ENCODE measurements at places on chromosomes 2 and 18.

GRCh38 chr2:223989206-223989855 lies 32.1 kb downstream of the MRPL44 start:
- no peak for DNase-seq

GRCh38 chr2:99615247-99615771 lies 125.5 kb upstream of the REV1 start:
- peak; percentile 94 for DNase-seq

DNA sequence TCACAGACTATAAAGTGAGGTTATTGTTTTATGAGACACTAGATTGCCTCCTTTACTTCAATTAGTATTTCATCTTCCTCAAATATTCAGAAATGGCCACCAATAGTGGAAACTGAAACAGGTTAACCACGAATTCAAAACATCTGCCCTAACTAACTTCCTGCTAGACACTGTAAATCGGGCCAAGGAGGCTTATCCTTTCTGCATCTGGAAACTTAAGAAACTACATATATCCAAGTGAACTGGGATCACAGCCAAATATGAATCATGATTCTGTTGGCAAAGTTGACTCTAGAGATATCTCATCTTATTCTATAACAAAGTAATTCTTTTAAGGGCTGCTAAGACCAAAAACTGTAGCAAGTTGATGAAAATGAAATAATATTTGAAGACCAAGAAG lies 136.6 kb upstream of the ZC3H15 start:
- peak; percentile 30 for DNase-seq

- DNase-seq: no peak
These were observed 35.2 kb downstream of the STK39 start for GRCh38 chr2:168212167-168212566.

DNA sequence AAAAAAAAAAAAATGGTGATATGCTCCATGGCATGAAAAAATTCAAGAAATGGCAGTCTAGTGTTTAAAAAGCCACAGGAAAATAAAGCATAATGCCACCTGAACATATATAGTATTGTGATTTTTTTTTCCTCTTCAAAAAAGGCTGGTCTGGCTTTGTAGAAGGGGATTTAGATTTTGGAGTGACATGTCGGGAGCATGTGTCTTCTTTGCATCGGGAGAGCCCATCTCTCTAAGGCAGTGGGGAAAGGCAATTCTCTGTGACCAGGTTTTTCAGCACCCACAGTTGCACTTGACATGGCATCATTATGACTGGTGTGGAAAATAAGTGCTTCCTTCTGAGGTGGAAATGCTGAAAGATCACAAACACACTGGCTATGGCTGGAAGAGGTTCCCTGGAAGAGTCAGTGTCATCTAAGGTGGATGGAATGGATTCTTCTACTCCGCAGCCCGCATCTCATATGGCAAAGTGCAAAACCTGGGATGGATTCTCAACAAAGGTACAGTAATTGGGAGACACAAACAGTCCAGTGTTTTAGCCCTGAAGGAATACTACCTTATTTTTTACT lies 172.5 kb downstream of the AGAP1 start:
- peak; percentile 84 for DNase-seq

DNA sequence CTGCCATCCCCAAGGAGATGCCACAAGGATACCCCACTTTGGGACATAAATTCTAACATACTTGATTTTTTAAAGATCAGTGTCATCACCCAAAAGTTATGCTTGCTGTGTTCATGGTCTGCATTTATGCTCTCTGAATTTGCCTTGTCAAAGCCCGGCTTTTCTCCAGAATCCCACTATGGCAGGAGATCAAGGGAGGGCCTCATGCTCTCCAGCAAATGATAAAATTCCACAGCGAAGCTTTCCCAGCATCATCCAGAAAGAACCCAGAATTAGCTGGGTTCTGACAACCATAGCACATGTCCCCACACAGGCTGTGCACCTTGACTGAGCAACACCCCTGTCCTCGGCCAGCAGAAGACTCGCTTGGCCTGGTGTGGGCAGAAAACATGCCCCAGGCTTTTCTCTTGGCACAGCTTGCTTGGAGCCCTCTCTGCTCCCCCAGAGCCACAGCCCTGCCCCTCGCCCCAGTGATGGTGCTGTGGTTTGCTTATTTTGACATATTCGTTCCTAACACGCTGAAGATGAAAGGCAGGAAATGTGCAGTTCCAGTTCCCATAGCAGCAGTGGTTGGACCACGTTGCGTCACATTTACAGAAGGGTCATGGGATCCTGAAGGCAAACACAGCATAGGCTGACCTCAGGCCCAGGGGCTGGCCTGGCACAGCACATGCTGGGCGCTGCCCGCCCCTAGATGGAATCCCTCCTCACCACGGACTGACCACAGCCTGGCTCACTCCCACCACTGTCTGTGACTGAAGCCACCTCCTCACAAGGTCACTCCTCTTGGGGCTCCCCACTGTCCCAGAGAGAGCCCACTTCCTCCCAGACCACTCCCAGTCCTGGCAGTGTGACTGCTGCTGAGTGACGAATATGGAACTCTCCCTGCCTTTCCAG lies 14.1 kb upstream of the CHRNA1 start:
- DNase-seq: no peak

- DNase-seq: no peak
These were observed 78.3 kb downstream of the RNF144A start for GRCh38 chr2:6995391-6996097.

GRCh38 chr2:212237350-212238095 lies 301.1 kb downstream of the ERBB4 start:
- no peak for DNase-seq

- DNase-seq: peak; percentile 8
These were observed 171.9 kb upstream of the FN1 start for GRCh38 chr2:215607766-215608165.

DNA sequence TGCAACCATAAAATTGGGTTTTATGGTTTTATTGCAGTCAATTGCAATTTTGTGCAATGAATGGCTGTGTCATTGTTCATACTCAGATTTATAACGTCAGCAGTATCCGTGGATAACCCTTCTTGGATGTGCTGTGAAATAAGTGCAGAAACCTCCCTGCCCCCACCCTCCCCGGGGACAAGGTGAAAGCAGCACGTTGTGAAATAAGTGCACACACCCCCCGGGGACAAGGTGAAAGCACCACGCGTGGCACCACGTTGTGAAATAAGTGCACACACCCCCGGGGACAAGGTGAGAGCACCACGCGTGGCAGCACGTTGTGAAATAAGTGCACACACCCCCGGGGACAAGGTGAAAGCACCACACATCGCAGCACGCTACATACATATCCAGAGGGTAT lies 93.6 kb upstream of the NFATC1 start:
- no peak for DNase-seq

- DNase-seq: no peak
These were observed 800 bp downstream of the IL1RL2 start for GRCh38 chr2:102187496-102188150.

DNA sequence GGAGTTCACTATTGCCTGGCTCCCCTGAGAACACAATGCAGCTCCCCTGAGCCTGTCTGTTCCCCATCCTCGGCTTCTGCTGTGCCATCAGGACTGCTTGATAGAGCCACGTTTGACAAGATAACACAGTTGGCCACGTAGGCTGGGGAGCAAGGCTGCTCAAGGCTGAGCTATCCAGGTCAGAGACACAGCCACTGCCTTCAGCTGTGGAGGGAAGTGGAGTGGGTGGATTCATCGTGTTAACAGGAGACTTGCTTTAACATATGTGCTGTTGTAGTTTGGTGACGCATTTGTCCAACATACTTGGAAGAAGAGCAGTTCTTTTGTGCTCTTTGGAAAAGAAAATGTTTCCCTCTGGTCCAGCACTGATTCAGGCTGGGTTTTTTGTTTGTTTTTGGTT lies 68.8 kb downstream of the WDSUB1 start:
- no peak for DNase-seq

GRCh38 chr2:29744976-29745375 lies 176.4 kb downstream of the ALK start:
- no peak for DNase-seq

GRCh38 chr2:37250869-37251740 lies 19.6 kb downstream of the NDUFAF7 start:
- no peak for DNase-seq

DNA sequence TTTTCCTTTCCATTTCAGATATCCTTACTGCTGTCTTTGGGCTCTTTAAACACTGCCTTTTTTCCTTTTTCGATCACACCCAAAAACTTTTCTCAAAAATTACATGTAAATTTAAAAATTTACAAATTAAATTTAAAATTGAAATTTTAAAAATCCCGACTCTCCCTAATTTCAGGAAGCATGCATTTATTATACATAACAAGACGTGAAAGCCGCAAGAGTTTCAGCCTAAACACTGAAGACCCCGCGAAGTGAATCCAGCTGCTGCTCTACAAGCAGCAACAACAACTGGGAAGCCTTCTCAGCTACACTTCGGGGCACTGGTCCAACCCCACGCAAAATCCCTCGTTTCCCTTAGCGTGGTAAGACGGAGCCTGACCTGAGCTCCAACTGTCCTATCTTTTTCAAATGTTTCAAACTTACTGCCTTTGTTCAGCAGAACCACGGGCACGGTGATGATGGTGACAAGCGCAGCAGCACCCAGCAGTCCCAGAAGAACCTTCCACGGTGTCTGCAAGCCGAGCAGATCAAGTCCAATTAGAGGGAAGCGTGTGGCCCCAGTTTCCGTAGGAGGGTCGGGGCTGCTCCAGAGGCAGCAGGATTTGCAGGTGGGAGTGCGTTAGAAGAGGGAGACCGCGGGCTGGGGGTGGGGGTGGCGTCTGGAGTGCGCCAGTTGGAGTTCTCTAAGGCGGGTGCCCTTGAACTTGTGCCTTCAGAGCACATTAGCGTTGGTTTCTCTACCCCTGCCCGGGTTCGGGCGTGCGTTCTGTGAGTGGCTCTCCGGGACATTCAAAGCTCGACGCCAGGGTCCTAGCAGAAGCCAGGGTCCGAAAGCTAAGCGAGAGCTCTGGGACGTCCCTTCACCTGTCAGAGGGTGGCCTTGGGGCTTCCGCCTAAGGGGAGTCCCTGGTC lies 783 bp downstream of the DPP4 start:
- no peak for DNase-seq

DNA sequence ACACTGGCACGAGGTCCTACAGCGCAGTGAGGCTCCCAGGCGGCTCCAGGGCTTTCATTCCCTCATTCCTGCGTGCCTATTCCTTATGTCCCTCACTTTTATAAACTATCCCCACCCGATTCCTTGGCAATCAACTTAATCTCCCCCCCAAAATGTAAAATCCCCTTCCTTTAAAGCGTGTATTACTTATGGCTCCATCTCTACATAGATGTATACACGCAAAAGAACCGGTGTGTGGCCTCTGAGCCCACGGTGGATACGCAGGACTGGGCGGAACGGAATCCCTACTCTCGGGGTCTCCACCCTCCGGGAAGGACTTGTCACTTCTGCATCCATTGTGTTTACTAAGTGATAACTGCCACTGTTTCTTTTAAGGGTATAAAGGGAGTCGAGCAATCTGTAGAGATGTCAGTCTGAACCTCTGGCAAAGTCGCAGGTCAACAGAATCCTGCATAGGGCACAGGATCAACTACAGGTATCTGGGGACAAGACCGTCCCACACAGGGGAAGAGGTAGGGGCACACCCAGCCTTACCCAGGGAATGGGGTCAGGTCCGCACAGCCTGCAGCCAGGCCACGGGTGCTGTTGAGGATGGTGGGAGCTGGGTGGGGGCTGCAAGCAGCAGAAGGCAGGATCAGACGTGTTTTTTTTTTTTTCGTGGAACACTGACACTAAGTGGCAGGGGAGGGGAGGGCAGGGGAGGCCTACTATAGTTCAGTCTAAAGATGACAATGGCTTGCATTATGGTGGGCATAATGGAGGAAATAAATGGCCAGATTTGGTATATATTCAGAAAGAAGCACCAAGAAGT lies 42.1 kb downstream of the HDLBP start:
- DNase-seq: no peak

GRCh38 chr2:121287146-121287798 lies 2.3 kb upstream of the TFCP2L1 start:
- DNase-seq: no peak

- no peak for DNase-seq
These were observed 82.4 kb downstream of the NCKAP5 start for GRCh38 chr2:133485868-133486267.

- DNase-seq: no peak
These were observed 206.5 kb upstream of the AGAP1 start for GRCh38 chr2:235287375-235287733.

DNA sequence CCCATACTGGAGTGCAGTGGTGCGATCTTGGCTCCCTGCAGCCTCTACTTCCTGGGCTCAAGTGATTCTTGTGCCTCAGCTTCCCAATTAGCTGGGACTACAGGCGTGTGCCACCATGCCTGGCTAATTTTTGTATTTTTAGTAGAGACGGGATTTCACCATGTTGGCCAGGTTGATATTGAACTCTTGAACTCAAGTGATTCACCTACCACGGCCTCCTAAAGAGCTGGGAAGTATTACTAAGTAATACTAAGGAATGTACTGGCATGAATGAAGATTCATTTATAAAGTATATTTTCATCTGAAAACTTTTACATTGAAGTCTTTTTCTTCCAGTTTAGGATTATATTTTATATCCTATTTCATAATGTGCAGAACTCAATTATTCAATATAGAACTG lies 38.1 kb downstream of the NUP35 start:
- DNase-seq: no peak

DNA sequence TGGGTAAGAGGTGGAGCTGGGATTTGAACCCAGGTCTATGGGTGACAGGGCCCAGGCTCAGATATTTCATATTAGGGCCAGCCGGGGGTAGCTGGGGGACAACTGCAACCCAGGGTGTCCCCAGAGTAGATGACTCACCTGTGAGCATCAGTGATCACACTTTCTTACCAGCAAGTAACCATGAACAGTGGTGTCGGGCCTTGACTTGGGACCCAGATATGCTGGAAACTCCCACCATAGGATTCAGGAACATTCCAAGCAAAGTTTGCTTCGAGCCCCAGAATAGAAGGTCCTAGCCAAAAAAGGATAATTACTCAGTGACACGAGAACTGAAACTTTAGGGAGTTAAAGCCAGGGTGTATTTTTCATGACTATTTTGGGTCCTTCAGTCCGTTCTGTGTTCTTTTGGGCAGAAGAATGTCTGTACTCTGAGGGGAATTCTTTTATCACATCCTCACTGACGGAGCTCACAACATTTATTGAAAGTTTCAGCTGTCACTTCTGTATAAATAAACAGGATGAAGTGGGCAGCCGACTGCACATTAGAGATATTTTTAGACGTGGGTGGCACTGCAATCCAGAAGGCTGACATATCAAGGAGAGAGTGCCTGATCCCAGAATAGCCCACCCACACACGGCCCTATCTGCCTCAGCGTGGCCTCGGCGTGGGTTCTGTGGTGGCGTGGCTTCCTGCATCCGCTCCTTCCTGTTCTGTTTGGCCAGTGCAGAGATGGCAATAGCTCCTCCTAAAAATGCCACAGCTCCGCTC lies 45.6 kb downstream of the RAMP1 start:
- no peak for DNase-seq

DNA sequence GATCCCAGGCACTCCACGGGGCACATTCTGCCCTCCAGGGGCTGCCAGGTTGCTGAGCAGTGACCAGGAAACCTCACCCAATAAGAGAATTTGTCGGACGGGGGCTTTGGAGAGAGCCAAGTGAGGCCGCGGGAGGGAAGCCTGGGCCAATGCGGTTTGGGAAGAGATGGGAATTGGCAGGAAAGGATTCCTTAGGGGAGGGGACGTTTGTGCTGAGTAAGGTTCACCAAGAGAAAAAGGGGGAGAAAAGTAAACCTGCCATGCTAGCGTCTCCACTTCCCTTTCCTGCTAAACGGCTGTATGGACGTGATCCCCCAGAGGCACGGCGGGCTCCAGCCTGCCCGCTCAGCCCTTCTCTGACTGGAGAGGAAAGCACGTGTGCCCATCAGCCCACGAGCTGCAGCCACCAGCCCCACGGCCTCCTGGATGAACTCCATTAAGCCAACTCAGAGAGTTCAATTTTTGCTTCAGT lies 194.4 kb upstream of the ID2 start:
- no peak for DNase-seq

GRCh38 chr18:11387880-11388279 lies 221.5 kb upstream of the SLC35G4 start:
- no peak for DNase-seq
